ENCODE measurements at places on chromosomes 3 and 15.

- no peak for DNase-seq
These were observed 5.7 kb downstream of the PCCB start for GRCh38 chr3:136255672-136256406.

- DNase-seq = no peak
These were observed 86.7 kb downstream of the PIK3R4 start for GRCh38 chr3:130659911-130660310.

GRCh38 chr15:45670511-45670910 is 35.7 kb downstream of the SQOR start:
- DNase-seq = no peak

DNA sequence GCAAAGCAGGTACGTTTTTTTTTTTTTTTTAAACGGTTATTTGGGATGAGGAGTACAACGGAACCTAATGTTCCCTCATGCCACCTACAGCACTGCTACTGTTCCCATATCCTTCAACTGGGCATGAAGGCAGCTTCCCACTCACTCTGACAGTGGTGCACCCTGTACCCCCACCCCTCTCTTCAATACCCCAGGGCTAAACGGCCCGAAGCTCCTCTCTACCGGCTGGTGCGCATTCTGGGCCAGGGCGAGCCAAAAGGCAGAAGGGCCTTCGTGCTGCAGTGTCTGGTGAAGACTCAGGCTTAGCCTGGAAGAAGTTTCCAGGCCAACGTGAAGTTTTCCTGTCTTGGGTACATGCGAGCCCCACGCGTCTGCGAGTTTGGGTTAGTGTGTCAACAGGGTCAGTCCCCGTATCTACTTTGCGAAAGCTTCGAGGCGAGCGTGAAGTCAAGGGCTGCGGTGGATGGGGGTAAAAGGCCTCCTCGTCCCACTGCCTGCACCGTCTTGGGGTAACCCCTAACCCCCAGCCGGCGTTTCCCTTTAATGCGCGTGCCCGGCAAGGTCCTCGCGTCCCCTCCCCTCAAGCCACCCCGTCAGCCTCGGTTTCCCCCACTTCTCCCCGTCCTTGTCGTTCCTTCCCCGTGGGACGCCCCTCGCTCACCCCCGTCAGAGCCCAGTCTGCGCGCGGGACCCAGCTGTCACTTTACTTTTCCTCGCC is 765 bp upstream of the UBE2E2 start:
- no peak for DNase-seq

DNA sequence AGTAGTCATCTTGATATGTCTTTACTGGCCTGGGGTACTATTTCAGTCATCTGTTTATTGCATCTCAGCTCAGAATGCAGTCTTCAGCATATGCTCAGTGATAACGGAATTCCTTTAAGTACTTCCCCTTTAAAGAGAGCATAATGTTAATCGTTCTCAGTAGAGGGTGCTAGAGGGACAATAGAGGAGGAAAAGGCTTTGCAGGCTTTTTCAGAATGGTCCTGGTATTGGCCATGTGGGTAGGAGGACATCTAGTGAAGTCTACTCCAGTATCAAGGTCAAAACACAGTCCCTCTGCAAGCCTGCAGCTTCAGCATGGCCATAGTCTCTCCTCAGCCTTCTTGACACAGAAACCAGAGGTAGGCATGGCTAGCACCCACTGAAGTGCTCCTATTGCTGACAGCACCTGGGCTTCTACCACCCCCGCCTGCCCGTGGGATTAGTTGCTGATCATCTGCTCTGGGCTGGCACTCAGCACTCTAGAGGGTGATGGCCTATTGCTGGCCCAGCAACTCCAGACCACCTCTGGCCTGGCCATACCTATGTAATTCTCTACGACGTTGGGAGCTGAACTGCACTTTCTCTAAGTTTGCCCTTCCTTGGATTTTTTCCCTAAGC is 65.4 kb downstream of the KCNH8 start:
- DNase-seq = no peak

- no peak for DNase-seq
These were observed 390 bp upstream of the TLE3 start for GRCh38 chr15:70098153-70098460.

DNA sequence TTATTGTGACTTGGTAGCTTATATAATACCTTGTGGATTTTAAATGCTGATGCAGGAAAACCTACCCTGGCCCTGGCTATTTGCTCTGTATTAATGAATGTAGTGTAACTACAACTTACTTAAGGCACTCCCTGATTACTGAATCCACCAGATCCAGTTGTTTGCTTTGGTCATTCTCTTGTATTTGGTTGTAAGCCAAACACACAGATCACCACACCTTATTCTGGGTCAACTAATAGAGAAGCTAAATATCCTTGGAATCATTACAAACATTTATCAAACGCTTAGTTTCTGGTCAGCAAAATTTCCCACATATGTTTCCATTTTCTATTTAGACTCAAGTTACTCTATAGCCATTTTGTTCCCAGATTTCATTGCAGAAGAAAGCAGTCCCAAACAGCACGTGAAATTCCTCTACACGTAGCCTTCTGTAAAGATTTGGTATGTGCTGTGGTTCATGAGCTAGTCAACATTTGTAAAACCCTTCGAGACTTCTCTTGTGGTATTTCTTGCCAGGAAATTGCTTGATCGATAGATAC is 322.6 kb downstream of the MEX3B start:
- DNase-seq = no peak

- no peak for DNase-seq
These were observed 168.3 kb upstream of the TRIM42 start for GRCh38 chr3:140509534-140509933.

GRCh38 chr15:92196342-92196741 is 197.3 kb upstream of the ST8SIA2 start:
- DNase-seq = no peak

DNA sequence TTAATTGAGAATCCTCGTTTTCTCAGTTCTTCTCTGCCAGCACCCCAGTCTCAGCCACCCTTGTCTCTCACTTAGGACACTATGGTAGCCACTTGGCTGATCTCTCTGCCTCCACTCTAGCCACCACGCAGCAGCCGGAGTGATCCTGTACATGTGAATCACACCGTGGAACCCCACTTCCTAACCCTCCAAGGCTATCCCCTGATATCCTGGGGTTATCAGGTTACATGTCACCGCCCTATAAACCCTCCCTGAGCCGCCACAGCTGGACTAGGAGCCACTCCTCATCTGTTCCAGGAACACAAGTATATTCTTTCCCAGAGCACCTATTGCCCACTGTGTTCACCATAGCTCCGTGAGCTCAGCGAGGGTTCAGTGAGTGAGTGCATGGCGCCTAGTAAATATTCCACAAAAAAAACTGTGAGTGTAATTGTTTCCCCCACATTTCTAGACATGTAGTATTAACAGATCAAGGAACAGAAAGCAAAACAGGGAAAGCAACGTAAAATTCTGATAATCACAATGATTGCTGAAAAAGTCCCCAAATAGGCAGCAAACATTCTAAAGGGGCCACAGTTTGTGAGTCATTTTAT is 661 bp upstream of the PARP14 start:
- no peak for DNase-seq

- DNase-seq = no peak
These were observed 83.6 kb downstream of the RAP2B start for GRCh38 chr3:153245661-153246060.

DNA sequence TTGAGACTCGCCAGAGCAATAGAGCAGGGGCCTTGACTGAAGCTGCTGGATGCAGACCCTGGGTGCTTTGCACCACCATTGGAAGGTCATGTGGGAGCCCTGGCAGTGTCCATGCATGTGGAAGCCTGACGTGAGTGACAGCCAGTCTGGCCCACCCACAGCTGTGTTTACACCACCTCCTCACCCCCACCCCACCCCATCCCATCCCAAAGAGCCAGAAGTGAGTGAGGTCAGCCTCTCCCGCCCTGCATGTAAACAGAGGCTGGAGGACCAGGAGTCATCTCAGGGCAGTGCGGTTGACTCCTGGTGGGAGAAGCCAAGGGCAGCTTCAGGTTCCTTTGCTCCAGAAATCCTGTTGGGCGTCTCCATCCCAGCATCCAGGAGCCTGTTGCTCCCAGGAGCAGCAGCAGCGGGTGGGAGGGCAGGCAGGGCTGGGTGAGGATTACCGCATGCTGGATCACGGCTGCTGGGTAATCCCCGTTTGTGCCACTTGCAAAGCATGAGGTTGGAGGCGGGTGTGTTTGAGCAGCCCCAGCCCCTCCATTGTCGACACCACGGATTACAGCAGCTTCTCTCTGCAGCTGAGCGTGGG is 44.6 kb downstream of the CORO2B start:
- DNase-seq = peak; percentile 97

GRCh38 chr3:11152301-11152700 is 2.0 kb upstream of the HRH1 start:
- DNase-seq = no peak

GRCh38 chr3:157786618-157787017 is 283.4 kb upstream of the VEPH1 start:
- DNase-seq = no peak

DNA sequence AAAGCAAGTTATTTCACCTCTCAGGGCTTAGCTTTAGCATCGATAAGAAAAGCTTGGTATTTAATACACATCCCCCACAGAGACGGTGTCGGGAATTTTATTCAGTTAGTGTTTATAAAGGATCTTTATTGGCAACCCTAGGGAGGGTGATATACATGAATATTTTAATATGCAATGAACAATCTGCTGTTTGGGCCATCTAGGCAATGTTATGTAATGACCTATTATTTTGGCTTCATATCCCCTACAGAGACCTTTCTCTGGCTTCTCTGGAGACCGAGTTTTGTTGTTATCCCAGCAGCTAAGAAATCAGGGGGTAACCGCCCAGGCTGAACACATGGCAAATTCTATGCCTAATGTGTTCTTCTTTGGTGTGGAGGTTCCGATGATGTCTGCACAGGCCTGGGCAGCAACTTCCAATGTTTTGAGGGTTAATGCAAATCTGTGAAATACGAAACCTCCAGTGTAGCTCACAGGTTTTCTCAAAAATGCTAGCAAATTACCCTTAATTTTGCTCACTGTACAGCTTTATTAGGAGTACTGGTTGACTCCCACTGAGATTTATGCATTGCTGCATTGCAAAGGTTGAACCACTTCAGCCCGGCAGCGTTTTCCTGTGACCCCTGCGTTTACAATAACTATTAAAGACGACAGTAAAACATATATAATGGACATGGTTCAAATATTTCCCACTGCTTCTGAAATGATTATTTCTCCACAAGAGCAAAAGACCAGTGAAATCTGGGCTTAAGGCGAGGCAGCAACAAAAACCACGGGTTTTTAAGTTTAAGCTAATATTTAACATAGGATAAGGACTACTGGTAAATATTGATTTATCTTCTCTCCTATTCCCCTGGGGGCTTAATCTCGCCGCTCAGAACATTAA is 298.3 kb upstream of the NR2E3 start:
- no peak for DNase-seq

DNA sequence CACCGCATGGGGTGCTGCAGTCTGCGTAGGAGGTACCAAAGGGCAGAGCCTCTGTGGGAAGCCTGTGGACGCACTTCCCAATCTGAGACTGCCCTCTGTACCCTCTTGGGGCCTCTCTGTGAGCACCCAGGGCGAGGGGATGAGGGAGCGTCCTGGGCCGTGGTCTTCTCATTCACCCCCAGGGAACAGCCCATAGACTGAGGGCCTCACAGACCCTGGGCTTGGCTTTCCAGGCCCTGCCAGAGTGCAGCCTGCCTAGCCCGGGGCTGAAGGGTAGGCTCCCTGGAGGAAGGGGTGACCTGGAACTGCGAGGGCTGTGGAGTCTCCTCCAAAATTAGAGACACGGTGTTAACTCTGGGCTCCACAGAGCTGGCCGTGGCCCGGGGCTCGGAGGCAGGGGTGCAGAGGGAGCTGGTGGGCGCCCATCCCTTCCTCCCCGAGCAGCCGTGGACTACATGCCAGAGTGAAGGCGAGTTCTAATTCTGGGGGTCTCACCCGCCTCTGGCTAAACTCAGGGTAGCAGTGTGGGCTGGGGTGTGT is 468 bp upstream of the SPTBN5 start:
- no peak for DNase-seq

GRCh38 chr3:154111365-154111935 is 9.7 kb upstream of the ARHGEF26 start:
- DNase-seq = no peak

- DNase-seq = no peak
These were observed 529.7 kb upstream of the IL12A start for GRCh38 chr3:159458982-159459381.

DNA sequence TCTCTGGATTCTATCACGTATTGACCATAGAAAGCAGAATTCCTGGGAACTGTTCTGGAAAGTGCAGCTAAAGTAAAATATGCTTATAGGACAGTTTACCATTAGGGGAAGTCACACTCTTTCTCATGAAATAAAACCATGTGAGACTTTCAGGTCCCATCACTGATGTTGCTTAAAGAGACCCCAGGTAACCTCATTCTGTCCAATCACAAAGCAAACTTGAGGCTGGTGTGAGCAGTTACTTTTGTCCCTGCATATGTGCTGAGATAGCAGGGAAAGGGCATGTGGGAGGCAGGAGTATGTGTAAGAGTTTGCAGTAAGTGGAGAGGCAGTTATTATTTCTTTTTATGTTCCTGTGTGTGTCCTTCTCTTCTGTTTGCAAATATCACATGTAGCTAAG is 16.1 kb downstream of the GPR87 start:
- no peak for DNase-seq

- no peak for DNase-seq
These were observed 84.1 kb downstream of the RARB start for GRCh38 chr3:25511972-25512721.

- no peak for DNase-seq
These were observed 35.8 kb downstream of the MLH1 start for GRCh38 chr3:37029111-37029510.

GRCh38 chr15:41630616-41631217 is 29.5 kb upstream of the MGA start:
- DNase-seq = no peak

GRCh38 chr3:186668426-186668825 is 2.6 kb downstream of the HRG start:
- DNase-seq = no peak

- DNase-seq = no peak
These were observed 1.8 kb downstream of the ITIH1 start for GRCh38 chr3:52779011-52779836.

GRCh38 chr15:88035381-88035780 is 221.2 kb downstream of the NTRK3 start:
- DNase-seq = no peak

All from WERI-Rb-1 (cell line).